Lower lobe of right lung (tissue), 2 donors: ENCODE measurements at places on chromosomes 1 and 21. TPM values are rescaled to one million over a fixed set of nuclear protein-coding genes. Genes with fewer than 3 reads are reported as not detected.

DNA sequence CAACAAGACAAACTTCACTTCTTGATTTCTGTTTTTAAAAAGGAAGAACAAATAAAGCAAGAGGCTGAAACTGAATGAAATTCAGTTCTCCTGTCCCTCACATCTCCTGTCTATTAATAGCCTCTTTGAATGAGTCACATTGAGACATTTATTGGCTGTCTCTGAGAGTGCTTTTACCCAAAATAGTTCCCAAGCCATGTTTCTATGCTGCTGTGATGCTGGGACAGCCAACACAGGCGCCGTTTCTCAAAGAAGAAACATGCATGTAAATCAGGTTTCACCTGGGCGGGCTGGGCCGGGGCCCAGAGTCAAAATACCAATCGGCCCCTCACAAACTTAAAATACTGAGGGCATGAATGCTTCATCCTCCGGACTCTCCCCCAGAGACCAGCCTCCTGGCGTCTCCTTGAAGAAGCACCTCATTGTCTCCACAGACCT lies 105.2 kb downstream of the EDEM3 start:
- no peak for DNase-seq

DNA sequence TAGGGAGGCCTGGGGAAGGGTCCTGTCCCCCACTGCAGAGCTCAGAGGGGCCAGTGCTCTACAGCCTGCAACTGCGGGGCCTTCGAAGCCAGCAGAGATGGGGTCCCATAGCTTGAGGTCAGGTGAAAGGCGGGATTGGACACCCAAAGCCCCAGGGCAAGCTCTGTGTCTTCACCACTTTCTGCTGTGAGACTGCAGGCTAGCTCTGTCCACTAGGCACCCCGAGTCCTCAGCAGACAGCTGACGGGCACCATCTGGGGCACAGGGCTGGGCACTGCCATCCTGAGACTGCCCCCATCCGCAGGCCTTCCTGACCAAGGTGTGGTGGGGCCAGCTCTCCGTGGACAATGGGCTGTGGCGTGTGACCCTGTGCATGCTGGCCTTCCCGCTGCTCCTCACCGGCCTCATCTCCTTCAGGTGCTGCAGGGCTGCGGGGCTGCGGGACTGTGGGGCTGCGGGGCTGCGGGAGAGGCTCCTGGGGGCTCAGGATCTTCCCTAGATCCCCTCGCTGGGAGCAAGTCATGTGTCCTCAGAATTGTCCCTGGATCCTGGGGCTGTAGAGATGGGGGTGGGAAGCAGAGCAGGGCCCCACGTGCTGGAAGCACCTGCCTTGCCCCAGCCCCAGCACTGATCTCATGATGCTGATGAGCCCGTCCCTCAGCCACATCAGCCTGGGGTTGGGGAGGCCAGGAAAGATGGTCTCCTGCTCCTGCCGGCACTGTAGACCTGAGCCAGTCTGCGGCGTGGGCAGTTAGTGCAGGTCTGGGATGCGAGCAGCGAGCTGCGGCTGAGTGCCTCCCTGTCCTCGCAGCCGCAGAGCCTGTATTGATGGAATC lies 46.8 kb downstream of the TRPM2 start:
- DNase-seq: no peak

Gene ZNF496
- total RNA-seq: 16.9 TPM

- DNase-seq: no peak
Observed at GRCh38 chr1:230573658-230574057, 68.6 kb upstream of the COG2 start.

Gene KIF17
- total RNA-seq: 8.4 TPM

Gene ABCA4
- total RNA-seq: 1.9 TPM

- DNase-seq: no peak
Observed at GRCh38 chr1:39928809-39929587, 25.9 kb upstream of the MFSD2A start.

- no peak for DNase-seq
Observed at GRCh38 chr1:167515461-167515860, 2.9 kb downstream of the CD247 start.

Gene CLCA4
- total RNA-seq: not detected

DNA sequence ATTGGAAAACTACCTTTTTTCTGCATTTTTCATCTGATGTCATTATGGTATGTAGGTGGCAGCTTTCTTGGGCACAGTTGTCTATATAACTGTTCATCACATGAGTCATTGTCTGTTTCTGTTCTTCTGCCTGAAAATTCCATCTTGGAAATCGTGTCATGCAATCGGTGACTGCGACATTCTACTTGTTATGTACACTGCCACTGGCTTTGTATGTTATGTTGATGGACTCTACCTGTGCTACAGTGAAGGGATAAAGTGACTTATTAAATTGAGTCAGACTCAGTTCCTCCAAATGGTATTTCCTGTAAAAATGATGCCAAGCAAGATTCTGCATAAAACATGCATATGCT lies 8.6 kb downstream of the SMAP2 start:
- no peak for DNase-seq

- no peak for DNase-seq
Observed at GRCh38 chr1:3247521-3248121, 178.6 kb downstream of the PRDM16 start.

Gene SPRR2A
- not detected for total RNA-seq

DNA sequence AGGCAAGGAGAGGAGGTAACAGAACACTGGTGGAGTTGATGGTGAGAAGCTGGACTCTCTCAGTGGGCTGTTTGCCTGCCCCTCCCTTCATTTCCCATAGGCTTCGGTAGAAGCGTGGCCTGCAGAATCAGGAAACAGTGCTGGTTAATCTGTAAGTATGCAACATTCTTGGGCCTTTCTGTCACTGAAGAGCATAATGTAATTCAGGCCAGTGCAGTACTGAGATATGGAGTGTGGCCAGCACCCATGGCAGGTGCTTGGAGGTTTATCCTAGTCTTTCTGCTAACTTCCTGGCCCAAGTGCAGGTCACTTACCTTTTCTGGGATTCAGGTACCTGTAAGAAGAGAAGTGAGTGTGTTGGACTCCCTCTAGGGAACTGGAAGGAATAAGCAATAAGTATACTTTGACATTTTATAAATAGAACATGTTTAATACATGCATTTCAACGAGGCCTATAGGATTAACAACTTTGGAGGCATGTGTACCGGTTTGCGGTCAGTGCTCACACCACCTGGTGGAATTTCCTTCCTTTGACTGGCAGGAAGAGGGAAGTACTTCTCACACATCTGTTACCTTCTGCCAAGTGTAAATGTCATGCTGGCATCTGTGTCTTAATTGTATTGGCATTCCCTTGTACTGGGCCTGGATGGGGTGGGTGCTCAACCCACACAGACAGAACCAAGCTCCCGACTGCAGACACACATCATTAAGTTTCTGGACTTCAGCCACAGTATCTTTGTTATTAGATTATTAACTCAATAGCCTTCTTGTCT lies 105.5 kb downstream of the KIF26B start:
- no peak for DNase-seq

Gene LCE1D
- not detected for total RNA-seq

DNA sequence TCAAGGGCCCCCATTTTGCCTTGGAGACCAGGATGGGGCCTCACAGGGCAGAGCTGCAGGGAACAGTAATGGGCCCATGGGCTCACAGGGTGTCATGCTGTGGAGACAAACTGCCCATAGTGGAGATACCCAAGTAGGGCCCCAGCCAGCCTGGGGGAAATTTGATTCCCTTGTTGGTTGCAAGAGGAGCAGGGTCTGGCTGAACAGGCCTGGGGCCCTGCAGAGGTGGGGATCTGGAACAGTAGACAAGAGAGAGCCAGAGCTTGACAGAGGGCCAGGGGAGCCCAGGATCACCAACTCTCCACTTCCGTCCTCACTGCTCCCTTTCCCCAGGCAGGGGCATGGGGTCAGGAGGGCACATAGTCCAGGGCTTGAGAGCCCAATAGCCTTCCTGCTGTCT lies 8.7 kb downstream of the S100B start:
- DNase-seq: no peak

GRCh38 chr1:31013187-31013864 lies 52.2 kb downstream of the PUM1 start:
- no peak for DNase-seq

Gene OR10Z1
- not detected for total RNA-seq

- no peak for DNase-seq
Observed at GRCh38 chr1:65457868-65458267, 37.4 kb downstream of the LEPR start.

Gene MATN1
- total RNA-seq: not detected

GRCh38 chr1:53011175-53011574 lies 50.8 kb upstream of the PODN start:
- no peak for DNase-seq

- DNase-seq: peak; percentile 86
Observed at GRCh38 chr21:41879190-41879998, at the start of gene PRDM15. PRDM15 (minus strand) TSS chr21:41879344; CDS start chr21:41860363, 18,981 bp downstream.

Gene GRHL3
- total RNA-seq: 0.80 TPM

Gene S100A11
- 737 TPM for total RNA-seq

DNA sequence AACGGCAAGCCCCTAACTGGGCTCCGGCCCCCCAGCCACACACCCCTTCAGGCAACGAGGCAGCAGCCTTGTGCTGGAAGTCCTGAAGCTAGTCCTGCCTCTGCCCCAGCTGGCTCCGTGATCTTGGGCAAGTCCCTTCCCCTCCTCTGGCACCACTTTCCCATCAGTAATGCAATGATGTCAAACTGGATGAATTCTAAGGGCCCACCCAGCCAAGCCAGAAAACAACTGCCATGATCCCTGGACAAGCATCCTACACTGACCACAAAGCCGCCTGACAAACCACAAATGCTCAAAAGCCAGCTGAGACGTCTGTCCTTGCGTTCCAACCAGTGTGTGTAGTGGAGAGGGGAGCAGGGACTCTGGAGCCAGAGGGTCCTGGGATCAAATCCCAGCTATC lies 26.8 kb downstream of the IFFO2 start:
- DNase-seq: no peak

DNA sequence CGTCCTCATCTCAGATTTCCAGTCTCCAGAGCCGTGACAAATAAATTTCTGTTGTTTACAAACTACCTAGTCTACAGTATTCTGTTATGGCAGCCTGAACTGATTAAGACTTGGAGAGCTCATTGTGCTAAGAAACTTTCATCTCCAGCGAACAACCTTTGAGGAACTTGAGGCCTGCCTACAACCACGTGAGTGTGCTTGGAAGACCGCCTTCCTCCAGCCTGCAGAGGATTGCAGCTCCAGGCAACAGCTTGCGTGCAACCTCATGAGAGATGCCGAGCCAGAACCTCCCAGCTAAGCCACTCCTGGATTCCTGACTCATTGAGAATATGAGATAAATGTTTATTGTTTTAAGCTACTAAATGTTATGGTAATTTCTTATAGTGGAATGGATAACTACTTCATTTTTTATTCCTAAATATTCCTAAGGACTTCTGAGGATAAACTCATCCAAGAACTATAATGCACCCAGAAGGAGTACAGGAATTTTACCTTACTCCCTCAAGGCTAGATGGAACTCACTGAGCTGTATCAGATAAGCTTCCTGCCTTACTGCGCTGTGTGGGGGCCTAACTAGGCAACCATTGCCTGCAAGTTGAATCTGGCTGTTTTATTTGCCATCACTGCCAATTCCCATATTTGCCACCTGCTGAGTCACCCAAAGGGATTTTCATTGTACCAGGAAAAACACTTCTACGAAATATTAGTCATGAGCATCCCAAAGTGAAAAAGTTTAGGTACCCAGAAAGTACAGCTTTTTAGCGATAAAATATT lies 17.6 kb downstream of the FAM177B start:
- DNase-seq: peak; percentile 68

Gene TEKT2
- total RNA-seq: 9.3 TPM

Gene OR2T6
- total RNA-seq: not detected

DNA sequence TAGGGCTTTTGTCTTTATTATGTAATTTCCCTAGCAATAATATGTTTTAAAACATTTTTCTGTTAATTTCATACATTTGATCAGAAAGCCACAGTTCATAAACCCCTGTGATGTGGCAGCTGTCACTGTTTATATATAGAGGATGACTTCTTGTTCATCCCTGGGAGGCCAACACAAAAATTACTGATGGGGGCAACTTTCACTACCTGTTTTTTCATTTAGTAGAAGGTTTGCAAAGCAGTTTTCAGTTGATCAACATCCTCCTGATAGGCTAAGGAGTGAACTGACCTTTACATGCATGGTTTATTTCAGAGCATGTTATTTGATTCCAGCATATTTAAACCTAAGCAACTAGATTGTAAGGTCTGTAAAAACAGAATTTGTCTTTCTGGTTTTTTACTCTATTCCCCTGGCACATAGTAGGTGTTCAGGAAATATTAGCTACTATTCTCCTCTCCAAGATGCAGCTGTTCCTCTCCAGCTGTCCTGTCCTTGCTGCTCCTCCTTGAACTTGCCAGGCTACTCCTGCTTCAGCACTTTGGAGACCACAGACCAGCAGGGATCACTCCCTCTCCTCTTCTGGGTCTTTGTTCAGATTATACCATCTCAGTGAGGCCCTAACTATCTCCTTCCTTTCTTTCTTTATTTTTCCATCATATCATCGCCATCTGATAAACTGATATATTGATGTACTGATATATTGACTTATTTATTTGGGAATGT lies 54.7 kb downstream of the ROR1 start:
- DNase-seq: no peak
